ENCODE measurements at places on chromosomes 12 and 14.

- no peak for DNase-seq
These were observed 16.7 kb downstream of the RASSF8 start for GRCh38 chr12:25975179-25975578.

DNA sequence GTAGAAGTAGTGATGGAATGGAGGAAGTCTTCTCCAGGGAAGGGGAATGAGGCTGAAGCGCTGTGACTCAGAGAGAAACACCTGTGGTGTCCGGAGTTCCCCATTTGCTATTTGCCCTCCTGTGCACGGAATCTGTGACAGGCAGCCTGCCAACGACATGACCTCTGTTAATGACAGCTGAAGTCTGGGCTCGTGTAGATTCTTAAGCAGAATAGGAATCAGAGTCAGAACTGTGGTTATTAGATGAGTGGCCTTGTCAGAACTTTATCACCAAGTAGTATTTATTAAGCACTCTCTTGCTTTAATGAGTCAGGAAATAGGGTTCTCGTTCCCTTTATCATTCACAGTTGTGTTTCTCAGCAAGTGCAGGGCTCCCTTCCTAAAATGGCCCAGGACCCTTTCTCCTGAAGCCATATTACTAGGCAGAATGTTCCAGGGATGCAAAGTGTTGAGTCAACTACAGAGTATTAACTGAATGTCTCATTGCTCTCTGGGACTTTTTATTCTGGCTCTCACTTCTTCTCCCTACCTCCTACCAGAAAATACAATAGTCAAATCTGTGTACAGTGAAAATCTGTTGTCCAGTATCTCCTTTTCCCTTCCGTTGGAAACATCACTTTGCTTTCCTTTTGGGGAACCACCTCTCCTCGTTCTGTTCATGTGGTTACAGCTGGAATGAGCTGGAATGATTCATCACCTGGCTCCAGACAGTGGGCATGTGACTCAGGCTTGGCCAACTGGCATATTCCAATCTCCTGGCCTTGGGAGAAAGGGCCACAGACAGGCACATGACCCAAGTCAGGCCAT lies 77.8 kb upstream of the MAX start:
- DNase-seq = no peak

DNA sequence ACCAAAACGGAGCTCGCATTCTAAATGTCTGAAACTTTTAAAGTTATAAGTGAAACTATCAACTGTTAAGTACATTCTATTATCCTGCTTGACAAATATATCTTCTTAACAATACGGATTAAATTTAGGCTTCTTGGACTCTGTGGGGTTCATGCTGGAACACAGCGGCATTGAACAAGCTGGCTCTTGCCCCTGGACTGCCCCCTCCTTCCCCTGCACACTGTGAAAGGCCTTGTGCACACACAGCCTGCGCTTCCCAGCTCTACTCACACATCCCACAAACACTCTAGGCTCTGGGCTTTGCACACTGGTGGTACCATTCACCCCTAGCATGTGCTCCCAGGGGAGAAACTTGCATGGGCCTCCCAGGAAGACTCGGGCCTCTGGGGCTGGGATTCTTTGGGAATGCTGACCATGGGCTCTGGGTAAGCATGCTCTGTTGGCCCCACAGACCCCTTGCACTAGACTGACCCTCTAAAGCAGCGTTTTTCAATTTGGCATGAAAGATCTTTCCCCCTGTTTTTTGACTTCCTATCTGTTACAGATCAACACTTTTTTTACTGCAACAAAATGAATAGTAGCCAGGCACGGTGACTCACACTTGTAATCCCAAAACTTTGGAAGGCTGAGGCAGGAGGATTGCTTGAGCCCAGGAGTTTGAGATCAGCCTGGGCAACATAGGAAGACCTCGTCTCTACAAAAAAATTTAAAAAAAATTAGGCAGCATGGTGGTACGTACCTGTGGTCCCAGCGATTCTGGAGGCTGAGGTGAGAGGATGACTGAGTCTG lies 96.2 kb upstream of the CPM start:
- DNase-seq = no peak

- DNase-seq = no peak
These were observed 86.3 kb upstream of the TBX3 start for GRCh38 chr12:114770323-114770722.

DNA sequence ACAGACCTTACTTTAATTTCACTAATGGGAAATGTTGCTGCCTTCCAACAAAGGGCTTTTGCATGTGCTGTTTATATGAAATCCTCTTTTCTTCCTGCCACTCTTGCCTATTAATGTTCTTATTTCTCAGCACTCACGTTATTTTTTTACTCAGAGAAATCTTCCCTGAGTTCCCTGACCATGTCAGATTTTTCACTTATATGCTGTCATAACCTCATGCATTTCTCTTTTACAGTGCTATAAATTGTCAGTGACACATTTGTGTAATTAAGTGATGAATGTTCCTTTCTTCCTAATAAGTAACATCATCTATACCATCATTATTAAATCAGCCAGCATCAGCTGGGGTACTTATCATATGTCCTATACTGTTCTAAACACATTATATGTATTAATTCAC lies 444.1 kb downstream of the DIO2 start:
- DNase-seq = no peak

GRCh38 chr14:44701563-44702263 lies 194.6 kb upstream of the FSCB start:
- no peak for DNase-seq

GRCh38 chr12:47946413-47947323 lies 16.7 kb upstream of the TMEM106C start:
- DNase-seq = no peak

DNA sequence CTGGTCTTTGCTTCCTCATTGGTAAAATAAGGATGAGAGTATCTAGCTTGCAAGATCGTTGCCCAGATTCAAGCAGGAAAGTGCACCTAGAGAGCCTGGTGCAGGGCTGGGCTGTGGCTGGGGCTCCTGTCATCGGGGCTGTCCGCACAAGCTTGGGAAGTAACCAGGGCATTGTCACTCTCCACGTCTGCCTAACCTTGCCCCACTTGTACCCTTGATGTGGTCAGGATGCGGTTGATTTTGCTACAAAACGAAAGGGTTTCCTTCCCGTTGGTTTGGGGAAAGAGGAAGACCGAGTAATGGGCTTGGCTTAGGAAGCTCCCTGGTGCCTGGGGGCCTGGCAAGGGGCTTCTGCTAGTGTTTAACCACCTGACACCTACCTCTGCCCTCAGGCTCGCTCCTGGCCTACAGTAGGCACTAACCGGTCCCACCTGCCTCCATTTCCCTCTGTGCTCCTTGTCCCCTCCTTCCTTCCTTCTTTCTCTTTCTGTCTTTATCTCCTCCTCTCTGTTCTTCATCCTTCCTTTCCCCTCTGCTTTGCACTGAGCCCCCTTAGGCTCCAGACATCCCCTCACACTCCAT lies 21.8 kb downstream of the MVK start:
- DNase-seq = no peak

DNA sequence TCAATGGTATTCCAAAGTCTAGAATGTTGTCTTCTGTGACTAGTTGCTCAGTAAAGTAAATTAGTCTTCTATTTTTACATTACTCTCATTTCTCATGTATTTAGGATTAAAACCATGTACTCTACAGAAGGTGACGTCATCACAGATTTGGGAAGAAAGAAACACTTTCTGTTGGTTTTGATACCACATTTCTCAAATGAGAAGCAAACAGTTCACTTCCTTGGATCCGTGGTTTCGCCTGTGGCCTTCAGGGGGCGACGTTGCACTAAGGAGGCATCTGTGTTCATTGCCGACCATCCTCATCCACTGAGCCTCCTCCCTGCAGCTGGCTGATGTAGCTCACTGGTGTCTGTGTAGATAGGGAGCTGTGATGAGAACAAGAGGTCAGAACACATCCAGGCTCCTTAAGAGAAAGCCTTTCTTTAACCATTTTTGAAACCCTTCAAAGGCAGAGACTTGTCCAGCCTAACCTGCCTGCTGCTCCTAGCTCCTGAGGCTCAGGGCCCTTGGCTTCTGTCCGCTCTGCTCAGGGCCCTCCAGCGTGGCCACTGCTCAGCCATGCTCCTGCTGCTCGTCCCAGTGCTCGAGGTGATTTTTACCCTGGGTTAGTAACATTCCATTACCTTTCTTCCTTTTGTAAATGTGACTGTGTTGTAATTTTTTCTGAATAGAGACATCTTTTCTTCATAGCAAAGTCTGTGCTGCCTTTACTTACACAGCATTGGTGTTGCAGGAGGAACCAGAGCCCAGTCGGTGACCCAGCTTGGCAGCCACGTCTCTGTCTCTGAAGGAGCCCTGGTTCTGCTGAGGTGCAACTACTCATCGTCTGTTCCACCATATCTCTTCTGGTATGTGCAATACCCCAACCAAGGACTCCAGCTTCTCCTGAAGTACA lies 220.6 kb upstream of the OR4E1 start:
- no peak for DNase-seq

GRCh38 chr12:15669256-15669948 lies 119.8 kb downstream of the EPS8 start:
- no peak for DNase-seq

- DNase-seq = no peak
These were observed 19.4 kb downstream of the ADGRD1 start for GRCh38 chr12:130973109-130973508.

DNA sequence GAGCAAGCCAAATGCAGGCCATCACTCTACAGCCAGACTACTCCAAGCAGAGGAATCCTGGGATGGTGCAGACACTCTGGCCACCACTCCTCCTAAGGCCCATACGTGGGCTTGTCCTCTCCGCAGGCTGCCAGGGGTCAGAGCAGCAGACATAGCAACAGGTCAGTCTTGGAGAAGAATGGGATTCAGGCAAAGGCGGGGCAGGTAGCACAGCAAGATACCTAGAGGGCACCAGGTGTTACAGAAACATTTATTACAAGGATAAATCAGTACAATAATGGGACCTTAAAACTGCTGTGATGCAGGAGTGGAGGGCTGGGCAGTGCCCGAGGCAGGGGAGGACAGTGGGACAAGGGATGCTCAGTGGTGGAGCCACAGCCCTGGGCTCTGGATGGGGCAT lies 20.3 kb downstream of the SYNDIG1L start:
- no peak for DNase-seq

DNA sequence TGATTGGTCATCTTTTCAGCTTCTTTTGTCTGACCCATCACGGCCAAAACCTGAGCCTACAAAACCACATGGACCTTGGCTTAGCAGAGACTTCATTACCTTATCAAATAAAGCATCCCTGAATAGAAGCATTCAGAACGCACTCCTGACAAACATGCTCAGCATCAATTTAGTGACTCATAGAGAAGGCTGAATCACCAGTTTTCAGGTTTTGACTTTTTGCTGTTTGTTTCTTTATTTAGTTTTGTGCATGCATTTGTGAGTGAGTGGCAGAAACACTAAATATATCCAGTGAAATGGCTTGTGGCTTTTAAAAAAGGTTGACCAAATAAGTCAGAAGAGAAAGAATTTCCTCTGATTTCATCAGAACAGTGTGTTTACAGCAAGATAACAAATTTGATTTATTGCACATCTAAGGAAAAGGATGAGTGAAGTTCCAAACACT lies 19.0 kb upstream of the OVCH1 start:
- DNase-seq = no peak

DNA sequence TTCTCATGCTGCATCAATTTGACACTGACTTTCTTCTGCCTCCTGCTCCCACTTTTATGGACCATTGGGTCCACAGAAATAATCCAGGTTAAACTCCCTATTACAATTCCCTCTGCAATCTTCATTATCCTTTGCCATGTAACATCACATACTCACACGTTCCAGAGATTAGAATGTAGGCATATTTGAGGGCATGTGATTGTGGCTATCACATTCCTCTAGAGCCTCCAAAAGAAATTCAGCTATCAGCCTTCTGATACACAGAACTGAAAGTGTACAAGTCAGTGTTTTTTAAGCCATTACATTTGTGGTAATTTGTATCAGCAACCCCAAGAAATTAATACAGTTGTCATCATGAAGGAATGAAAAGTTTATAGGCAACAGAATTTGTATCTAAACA lies 892.4 kb downstream of the RPS29 start:
- no peak for DNase-seq

DNA sequence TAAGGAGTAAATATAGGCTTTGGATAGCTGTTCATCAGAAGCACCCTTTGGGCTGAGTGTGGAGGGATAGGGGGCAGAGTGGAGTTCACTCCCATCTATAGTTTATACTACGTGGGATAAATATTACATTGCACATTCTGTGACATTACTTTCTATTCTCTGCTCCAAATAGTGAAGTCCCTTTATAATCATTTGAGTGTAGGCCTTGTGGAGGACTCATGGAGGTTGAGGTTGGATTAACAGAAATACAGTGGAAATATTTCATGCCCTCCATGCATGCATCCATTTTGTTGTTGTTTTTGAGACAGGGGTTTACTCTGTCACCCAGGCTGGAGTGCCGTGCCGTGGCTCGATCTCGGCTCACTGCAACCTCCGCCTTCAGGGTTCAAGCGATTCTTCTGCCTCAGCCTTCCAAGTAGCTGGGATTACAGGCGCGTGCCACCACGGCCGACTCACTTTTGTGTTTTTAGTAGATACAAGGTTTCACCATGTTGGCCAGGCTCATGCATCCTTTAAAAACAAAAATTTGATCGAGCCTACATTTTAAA lies 1.4 kb downstream of the CHPT1 start:
- DNase-seq = no peak

GRCh38 chr12:78392918-78393317 lies 471.7 kb upstream of the SYT1 start:
- no peak for DNase-seq

- DNase-seq = no peak
These were observed 3.2 kb upstream of the TCP11L2 start for GRCh38 chr12:106299202-106299774.

DNA sequence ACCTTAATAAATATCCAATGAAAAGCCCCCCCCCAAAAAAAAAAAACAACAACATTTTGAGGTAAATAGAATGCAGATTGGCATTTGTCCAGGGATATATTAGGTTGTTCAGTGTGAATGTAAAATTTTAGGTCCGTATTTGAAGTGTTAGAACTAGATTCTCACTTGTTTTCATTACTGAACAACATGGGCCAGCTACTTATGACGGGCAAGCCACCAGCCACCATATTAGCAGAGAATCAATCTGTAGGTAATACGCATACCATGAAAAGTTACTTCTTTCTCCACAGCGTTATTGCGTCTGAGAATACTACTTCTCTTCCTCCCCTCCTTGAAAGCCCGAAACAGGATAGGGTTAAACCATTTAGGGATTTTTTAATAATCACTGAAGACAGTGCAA lies 5.4 kb downstream of the FLRT2 start:
- DNase-seq = no peak

DNA sequence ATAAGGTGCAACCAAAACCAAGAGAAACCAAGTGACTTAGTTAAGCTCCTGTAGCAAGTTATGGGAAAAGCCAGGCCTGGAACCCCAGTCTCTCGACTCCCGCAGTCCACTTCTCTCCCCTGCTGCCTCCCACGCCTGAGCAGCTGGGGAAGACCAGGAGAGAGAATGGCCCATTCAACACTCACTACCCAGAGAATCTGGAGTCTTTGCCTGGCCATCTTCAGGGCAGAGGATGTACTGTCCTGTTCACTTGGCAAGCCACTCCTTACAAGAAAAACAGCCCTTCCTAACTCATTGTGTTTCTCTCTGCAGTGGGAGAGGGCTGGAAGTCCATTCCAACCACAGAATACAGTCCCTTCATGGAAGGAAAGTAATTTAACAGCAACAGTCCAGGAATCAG lies 1.8 kb downstream of the PITPNM2 start:
- DNase-seq = no peak

Data from left hindlimb (tissue), 1 donor.